ENCODE measurements at places on chromosomes 5 and 9.

- DNase-seq, result no peak
Measured at GRCh38 chr5:147177125-147177840, 57.5 kb upstream of the STK32A start.

GRCh38 chr9:92507005-92507404 is 24.7 kb upstream of the ASPN start:
- DNase-seq, result no peak

GRCh38 chr9:137421838-137422603 is 941 bp downstream of the EXD3 start:
- no peak for DNase-seq

- DNase-seq, result no peak
Measured at GRCh38 chr9:104107799-104108198, 13.7 kb downstream of the SMC2 start.

DNA sequence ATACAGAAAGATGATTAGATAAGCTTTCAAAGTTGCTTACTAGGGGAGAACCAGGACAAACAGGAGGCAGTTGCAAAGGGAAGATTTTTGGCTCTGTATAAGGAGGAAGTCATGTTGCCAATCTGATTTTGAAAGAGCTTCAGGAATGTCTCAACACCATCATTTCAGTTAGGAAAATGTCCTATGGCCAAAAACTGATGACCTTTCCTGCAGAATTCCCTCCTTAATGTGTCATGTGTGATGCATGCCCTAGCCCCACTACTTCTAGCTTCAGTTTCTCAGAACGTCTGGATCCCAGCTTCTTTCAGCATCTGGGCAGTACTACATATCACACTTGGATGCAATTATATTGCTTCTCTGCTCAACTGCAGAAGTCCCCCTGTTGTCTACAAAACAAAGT is 211.5 kb upstream of the NREP start:
- DNase-seq, result no peak

- DNase-seq, result peak; percentile 61
Measured at GRCh38 chr5:143073766-143074165, 303.6 kb downstream of the ARHGAP26 start.

DNA sequence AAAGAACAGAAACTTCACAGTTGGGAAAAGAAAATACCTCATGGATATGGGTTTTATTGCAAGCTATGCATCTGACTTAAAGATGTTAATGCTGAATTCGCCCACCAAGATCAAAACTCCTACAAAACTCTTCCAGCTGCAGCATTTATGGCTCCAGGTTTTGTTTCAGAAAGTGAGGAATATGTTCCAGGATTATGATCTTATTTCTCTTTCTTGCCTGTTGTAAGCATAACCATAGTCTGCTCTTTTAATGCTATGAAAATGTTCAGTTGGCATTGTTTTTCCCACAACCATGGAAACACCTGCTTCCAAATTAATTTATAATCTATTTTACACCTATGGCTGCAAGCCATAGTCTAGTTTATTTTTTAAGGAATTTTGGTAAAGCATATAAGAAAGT is 34.9 kb upstream of the FST start:
- no peak for DNase-seq

DNA sequence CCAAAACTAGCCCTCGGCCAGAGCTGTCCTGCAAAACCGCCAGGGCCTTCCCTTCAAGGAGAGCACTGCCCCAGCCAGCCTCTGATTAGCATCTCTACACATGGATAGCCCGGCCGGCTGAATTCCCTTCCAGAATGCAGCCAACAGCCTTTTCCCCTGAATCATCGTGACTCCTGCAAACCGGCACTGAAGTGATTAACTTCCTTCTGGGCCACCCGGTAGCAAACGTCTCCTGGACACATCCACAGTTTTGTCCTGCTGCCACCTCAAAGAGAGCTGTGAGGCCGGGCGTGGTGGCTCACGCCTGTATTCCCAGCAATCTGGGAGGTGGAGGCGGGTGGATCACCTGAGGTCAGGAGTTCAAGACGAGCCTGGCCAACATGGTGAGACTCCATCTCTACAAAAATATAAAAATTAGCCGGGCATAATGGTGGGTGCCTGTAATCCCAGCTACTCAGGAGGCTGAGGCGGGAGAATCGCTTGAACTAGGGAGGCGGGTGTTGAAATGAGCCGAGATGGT is 21.1 kb upstream of the EEIG1 start:
- no peak for DNase-seq

- DNase-seq, result no peak
Measured at GRCh38 chr9:18173923-18174322, 300.0 kb upstream of the ADAMTSL1 start.

GRCh38 chr5:65475336-65475735 is 6.4 kb downstream of the ADAMTS6 start:
- no peak for DNase-seq

GRCh38 chr5:127571314-127572131 is 54.1 kb downstream of the PRRC1 start:
- DNase-seq, result no peak

GRCh38 chr9:98687911-98688310 is 20.8 kb downstream of the GABBR2 start:
- no peak for DNase-seq
